ENCODE measurements at places on chromosomes 11 and 22.

GRCh38 chr22:45441138-45441537, 27.6 kb downstream of the RIBC2 start:
- DNase-seq, result peak; percentile 34

DNA sequence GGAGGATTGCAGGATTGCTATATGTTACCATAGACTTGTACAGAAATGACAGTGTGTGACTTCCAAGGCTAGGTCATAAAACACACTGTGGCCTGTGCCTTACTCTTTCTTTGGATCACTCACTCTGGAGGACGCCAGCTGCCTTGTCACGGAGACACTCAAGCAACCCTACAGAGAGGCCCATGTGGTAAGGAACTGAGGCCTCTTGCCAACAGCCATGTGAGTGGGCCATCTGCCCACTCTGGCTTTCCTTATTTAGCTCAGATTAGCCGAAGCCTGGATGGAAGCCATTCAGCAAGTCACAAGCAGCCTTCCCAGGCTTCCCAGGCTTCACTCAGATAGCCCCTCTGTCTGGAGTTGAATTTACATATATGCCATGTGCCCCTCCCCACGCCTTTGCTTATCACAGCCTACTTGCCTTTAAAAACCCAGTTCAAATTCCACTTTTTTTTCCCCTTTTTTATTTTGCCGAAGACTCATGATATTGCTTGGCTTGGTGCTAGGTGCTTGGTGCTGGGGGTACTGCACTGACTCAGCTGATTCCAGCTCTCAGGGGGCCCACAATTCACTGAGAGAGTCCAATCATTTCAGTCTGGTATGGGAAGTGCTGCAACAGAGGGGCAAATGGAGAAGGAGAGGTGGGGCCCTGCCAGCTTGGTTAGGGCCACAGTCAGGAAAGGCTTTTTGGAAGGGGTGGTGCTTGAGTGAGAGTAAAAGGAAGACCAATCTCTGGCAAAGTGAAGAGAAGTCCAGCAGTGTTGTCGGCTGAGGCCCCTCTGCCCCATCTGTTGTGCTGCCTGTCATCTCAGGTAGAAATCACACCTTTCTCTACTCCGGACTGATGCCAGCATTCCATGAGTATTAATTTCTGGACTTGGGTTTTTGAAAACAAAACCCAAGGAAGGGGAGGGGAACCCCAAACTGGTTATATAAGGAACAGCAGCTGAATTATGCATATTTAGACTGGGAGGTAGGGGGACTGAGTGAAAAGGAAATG, 14.5 kb upstream of the P4HA3 start:
- DNase-seq, result no peak

GRCh38 chr11:18986744-18987143, 47.5 kb upstream of the MRGPRX1 start:
- DNase-seq, result no peak

DNA sequence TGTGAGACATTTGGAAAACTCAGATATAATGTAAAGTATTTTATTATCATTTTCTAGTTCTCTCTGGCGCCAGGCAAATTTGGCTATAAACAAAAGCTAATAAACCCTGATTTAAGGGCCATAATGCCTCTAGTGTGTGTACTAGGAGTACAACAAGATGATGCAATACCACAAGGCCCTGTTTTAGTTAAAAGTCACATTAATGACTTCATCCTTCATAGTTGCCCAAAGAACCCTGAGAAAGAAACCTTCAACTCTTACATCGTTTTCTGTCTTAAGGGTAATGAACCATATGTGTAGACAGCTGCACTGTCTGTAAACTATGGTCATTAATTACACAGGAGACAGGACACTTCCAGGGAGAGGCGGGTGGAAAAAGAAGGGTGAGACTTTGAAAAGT, 538.4 kb downstream of the FAM181B start:
- DNase-seq, result no peak

GRCh38 chr11:2325719-2326118, 23.9 kb downstream of the TSPAN32 start:
- DNase-seq, result no peak

DNA sequence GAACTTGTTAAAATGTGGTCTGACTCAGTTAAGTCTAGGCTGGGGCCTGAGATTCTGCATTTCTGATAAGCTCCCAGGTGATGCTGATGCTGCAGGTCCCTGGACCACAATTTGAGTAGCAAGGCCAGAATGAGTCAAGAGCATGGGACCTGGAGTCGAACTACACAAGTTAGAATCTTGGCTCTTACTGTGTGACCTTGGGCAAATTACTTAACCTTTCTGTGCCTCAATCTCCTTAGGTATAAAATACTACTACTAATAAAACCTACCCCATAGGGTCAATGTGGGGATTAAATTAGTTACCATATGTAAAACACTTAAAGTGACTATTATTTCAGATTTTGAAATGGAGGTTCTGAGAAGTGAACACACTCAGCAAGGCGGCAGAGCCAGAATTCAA, 34.3 kb downstream of the GDPD5 start:
- no peak for DNase-seq

GRCh38 chr11:39144351-39145130, 2314.9 kb downstream of the LRRC4C start:
- no peak for DNase-seq

DNA sequence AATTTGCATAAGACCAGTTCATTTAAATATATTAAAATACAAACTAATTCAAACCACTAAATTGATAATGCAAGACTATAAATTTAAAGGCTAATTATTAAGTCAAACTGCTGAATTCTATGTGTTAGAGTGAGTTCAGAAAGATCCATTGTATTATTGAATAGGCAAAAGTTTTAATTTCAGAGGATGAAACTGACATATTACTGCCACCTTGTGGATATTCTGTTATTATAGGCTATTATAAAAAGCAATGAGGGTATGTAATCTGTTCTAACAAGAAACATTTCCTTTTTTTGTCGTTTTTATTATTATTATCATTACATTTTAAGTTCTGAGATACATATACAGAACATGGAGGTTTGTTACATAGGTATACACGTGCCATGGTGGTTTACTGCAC, 20.9 kb upstream of the NAALAD2 start:
- no peak for DNase-seq

DNA sequence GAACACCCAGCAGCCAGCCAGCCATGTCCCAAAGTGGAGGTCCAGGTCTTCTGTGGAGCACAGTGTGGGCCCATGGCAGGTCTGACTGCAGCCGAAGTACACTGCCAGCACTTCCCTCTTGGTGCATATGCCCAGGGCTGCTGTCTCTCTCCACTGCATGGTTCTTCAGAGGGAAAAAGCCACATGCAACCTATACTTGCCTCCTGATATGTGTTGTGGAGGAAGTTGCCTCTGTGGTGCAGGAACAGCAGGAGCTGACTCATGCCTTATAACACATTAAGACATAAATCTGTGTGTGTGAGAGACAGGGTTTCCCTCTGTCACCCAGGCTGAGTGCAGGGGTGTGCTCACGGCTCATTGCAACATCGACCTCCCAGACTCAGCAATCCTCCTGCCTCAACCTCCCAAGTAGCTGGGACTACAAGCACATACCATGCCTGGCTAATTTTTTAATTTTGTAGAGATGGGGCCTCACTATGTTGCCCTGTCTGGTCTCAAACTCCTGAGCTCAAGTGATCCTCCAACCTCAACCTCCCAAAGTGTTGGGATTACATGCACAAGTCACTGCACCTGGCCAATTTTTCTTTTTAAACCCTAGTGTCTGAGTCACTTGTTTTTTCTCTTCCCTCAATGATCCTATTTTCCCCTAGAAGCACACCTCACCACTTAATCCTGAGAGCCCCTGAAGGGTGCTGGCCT, 98.8 kb downstream of the MPPED2 start:
- DNase-seq, result peak; percentile 2

- DNase-seq, result no peak
These were observed 517.8 kb downstream of the MIAT start for GRCh38 chr22:27175021-27175838.

Measured in CD4-positive, alpha-beta T cell treated with Interleukin-10 for 1 hour (primary cell).